ENCODE measurements at places on chromosomes 1 and 21.
A peak's percentile ranks its signal among the peaks of the same experiment; 100 is the strongest.

DNA sequence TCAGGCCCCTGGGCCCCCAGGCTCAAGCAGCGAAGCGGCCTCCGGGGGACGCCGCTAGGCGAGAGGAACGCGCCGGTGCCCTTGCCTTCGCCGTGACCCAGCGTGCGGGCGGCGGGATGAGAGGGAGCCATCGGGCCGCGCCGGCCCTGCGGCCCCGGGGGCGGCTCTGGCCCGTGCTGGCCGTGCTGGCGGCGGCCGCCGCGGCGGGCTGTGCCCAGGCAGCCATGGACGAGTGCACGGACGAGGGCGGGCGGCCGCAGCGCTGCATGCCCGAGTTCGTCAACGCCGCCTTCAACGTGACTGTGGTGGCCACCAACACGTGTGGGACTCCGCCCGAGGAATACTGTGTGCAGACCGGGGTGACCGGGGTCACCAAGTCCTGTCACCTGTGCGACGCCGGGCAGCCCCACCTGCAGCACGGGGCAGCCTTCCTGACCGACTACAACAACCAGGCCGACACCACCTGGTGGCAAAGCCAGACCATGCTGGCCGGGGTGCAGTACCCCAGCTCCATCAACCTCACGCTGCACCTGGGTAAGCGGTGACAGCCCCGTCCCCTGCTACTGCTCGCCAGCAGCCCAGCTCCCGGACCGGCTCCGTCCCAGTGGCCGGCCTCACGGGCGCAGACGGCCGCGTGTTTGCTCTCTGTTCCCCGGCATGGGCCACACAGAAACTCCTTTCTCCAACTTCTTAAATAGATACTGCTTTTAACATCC, 539 bp downstream of the LAMC1 start:
- peak; percentile 14 for DNase-seq

DNA sequence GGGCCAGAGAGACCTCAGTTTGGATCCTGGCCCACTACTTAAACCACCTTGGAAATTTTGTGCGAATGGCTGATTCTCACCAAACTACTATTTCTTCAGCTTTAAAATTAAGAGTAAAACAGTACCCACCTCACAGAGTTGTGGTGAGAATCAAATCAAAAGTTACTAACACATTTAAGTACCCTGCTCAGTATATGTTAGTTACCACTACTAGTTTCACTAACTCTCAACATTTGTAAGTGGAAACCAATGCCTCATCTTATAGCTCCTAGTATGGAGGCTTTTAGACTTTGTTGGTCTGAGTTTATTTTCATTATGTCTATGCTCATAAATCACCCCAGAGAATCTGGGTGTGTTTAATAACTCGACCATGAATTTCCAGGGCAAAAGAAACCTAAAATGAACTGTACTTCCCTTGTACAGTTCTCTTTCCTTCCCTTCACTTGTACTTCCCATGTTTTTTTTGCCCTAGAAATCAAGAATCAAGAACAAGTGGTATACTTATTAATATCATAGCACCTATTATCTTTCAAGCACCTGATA, 11.6 kb upstream of the SERBP1 start:
- no peak for DNase-seq

GRCh38 chr1:111649227-111649626, 29.6 kb downstream of the RAP1A start:
- DNase-seq, result no peak

GRCh38 chr1:11790880-11791715, 14.7 kb downstream of the MTHFR start:
- DNase-seq, result no peak

Data from stimulated activated CD4-positive, alpha-beta T cell treated with anti-CD3 and anti-CD28 coated beads, Interleukin-4, amount 100 ng/mL, for 24 hours (primary cell).